Stimulated activated effector memory CD8-positive, alpha-beta T cell treated with anti-CD3 and anti-CD28 coated beads, Interleukin-12 subunit alpha, Interleukin-12 subunit beta, amount 100 ng/mL, for 72 hours (primary cell): ENCODE measurements at places on chromosomes 1 and 21.
A peak's percentile ranks its signal among the peaks of the same experiment; 100 is the strongest.

- DNase-seq = no peak
These were observed 3.2 kb upstream of the SNAPIN start for GRCh38 chr1:153655333-153655732.

DNA sequence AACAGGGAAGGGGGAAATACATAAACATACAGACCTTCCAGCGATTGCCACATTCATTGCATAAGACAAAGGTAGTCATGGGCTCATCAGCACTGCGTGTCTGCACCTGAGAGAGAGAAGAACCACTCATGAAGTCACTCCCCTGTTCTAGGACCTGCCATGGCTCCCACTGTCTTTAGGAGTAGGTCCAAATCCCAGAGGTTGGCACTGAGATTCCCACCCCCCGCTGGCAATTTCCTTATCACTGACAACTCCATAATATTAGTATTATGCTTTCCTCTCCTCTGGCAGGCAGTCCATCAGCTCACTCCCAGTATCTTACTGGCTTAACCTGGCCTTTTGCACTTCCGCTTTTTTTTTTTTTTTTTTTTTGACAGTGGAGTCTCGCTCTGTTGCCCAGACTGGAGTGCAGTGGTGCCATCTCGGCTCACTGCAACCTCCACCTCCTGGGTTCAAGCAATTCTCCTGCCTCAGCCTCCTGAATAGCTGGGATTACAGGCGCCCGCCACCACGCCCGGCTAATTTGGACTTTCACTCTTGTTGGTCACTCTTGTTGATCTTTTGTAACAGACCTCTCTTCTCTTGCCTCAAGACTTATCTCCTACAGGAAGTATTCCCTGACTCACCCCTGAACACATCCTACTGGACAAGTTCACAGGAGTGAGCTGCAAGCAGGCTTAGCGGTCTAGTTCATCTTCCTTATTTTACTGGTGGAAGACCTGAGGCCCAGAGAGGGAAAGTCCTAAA lies 14.8 kb upstream of the ZNF436 start:
- DNase-seq = no peak

DNA sequence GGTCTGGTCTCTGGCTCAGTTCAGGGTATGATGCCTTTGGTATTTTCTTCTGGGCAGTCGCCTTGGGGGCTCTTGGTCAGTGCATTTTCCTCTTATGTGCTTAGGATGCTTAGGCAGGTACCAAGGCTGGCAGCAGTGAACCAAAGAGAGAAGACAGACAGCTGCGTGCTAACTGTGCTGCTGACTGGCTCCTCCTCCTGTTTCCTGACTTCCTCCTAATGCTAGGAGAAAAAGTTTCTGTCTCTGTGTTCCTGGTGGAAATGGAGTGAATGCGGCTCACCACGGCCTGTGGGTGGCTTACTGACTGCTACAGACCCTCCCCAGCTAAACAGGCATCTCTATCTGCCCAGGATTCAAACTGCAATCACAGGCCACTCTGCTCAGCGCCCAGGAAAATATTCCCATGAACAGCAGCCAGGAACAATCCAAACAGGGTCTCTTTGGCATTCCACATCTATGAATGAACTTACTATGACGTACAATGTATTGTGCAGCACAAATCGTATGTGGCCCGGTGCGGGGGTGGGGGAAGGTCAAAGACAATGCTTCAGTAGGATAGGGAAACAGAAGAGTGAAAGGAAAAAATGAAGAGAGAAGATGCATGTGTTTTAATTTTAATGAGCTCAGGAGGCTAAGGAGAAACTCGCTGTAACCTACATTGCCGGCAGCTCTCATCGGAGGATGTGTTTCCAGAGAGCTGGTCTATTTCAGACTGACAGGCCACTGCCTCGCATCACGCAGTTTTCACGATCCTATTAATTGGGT lies 2.8 kb downstream of the ABCG1 start:
- no peak for DNase-seq

GRCh38 chr1:172533513-172534151 lies 682 bp downstream of the SUCO start:
- no peak for DNase-seq

DNA sequence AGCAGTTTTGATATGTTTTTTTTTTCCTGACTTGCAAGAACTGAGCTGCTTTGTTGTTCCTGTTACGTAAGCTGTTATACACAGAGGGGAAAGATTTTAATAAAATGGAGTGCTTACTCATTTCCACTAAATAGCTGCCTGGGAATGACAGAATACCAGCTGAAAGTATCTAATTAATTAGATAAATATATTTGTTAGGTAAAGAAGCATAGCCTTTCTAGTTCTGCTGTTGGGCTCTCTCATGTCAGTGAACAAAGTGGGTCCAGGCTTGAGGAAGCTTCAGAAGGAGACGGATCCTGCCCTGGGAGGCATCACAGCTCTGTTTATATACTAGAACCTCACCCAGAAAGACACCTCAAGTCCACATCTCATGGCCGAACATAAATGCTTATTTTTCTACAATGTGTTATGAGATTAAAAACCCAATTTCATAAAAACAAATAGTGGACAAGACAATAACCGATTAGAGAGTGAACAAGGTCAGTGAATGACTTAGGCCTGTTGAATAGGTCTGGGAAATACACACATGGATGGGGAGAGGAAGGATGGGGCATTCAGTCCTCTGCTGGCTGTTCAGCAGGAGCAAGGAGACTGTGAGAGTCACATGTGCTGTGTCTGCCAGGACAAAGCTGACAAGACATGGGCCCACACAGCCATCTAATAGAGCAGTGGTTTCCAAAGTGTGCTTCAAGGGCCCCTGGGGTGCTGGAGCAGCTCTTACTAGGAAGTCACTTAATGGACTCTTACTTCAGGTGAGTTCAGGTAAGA lies 20.6 kb downstream of the TRAF5 start:
- no peak for DNase-seq

GRCh38 chr1:40868051-40868723 lies 6.0 kb upstream of the CITED4 start:
- DNase-seq = no peak

DNA sequence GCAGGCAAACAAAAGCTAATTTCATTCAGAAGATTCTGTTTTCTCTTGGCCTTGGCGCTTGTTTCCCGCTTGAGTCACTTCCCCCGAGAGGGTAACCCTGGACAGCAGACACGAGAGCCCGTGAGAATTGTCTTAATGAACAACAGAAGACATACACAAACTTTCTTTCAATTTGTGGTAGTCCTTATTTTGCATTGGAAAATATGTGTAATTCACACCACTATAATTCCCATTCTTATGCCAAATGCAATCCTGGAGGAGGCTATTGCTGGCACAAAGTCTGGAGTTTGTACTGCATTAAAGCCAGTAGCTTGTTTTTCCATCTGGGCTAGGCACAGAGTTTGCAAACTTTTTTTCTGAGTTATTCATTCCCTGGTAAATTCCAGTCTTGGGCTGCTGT lies 109.8 kb upstream of the IVNS1ABP start:
- no peak for DNase-seq

GRCh38 chr1:165680303-165680702 lies 18.1 kb downstream of the ALDH9A1 start:
- DNase-seq = no peak

DNA sequence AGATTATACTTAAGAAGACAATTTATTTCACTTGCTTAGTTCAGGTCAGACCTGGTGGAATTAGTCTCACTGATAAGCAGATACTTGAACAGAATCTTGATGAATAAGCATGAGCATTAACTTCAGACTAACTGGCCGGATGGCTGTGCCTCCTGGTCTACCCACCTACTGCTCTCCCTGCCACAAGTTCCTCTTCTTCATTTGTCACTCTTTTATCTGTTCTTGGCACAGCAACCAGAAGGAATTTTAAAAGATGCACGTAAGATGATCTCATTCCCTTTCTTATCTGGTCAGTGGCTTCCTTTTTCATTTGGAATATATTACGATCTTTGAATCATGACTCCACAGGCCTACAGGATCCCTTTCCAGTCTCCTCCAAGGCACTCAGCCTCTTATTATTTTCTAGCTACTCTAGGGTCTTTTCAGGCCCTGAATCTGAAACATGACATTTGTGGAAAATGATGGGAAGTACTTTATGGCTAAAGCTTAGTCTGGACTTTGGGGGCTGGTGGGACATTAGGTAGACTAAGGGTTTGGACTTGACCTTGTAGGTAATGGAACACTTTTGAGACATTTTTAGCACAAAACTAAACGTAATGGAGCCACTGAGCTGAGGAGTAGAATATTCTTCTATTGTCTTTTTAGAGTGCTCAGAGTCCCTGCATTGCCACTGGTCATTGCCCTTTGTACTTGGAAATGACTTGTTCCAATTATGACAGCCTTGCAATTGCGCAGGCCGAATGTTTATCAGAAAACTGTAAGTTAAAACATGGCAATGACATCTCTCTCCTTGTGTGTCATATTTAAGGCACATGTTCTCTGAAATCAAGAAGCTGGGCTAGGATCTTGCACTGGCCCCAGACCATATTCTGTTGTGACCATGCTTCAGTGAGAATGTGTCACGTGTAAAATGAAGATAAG lies 16.0 kb downstream of the ST6GALNAC3 start:
- DNase-seq = no peak

DNA sequence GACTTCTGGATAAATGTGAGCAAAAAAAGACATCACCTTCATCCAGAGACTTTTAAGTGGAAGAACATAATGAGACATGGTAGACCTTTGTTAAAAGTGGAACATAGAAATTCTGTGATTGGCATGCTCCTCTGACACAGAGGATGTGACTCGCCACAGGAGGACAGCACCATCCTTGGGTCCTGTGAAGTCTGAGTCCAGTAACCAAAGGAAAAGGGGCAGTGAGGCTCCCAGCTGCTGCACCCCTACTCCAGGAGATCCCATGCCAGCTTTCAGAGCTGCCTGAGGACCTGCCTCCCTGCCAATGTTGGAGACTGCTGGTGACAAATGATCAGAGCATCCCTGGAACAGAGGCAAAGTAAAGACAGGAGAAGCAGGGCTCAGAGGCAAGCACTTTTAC lies 136.2 kb downstream of the BRINP2 start:
- no peak for DNase-seq

GRCh38 chr1:34290831-34291230 lies 114.1 kb downstream of the C1orf94 start:
- no peak for DNase-seq

DNA sequence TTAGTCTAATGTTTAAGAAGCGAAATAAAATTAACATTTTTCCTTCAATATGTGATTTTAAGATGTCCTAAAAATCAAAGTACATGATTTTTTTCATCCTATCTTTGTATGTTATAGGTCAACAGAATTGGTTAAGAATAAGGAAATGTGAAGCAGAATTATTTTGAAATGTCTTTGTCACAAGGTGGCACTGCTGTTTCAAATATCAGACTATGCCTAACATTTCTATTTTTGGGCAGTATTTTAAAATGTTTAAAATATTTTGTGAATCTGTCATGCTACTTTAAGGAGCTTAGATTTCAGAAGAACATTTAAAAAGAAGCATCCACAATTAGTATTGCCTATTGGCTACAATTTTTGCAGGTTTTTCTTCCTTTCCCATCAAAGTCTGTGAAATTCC lies 38.7 kb downstream of the AMY1C start:
- no peak for DNase-seq

GRCh38 chr1:158102881-158103674 lies 77.6 kb upstream of the CD1D start:
- DNase-seq = no peak

DNA sequence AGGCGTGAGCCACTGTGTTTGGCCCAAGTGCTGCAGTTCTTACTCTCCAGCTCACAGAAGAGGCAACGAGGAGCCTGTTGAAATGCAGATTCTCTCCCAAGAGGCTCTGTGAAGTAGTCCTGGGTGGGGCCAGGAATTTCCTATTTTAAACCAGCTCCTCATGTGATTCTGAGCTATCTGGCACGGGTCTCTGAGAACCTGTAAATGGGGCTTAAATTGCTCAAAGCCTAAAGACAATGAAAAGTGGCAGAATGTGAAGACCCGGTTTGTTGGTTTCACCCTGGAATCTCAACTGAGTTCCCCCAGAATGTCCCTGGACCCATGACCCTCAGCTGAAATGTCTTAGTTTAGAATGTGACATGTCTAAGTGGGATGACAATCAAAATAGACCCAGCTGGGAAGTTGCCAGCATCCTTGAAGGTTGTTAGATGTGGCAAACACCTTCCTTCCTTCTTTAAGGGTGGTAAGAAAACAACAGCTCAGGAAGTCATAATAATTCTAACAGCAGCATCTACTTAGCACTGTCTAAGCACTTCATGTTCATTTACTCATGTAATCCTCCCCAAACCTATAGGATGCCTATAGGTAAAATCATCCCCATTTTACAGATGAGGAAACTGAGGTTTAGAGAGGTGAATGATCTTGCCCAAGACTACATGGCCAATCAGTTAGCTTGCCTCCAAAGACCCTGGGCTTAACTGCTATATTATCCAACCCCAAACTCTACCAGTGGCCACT lies 20.9 kb upstream of the ATP5PO start:
- no peak for DNase-seq

DNA sequence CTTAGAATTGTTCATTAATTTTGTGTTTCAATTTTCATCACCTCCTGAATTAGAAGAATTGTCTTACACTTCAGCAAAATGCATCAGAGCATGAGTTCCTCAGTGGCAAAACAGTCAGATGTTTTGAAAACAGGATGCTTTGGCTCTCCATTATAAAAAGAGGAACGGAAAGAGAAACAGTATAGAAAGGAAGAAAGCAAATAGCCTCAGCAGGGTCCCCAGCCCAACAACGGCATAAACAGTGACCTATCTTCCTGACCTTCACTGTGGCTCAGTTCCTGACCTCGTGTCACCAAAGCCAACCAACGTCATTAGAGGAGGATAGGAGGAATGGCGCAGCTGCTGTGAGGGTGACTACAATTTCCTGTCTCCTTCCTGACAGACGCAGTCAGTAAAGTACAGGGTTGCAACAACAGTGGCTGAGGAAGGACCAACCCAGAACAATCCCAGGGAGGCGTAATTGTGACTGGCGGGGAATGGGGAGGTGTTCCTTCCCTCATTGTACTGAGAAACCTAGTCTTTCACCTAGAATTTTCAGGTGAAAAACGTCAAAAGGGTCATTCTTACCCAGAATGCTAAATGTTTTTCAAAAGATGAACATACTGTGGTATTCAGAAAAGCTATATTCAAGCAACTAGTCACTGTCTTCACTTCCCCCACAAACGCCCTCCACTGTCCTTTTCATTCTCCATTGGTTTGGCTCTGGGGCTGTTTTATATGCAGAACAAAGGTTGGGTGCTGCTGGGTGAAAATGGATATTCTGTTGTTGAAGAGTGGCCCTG lies 197.9 kb upstream of the SGIP1 start:
- DNase-seq = peak; percentile 87

- DNase-seq = no peak
These were observed 4.4 kb upstream of the BATF3 start for GRCh38 chr1:212703991-212704564.

DNA sequence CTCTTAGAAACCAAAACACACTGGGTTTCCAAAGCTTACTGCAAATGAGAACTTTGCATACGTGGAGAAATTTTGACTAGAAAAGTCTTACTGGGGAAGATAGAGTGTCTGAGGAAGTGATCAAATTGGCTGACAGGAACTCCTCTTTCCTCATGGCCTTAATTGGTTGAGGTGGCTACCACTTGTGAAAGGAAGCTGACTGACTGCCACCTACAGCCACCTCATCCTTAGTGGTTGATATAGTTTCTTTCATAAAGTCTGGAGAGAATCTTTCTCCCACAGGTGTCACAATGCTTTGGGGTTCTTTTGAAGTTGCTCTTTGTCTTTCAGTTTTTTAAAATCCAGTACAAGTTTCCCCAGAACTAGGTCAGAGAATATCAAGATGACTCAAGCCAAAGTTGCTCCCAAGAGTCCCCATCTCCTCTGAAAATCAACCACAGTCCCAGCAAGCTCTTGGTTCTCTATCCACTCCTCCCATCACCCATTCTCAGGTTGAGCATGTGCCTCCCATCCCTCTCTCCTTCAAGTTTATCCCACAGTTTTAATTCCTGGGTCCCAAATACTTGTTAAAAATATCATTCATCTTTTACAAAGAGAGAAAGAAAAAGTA lies 43.3 kb downstream of the GPR88 start:
- no peak for DNase-seq

GRCh38 chr1:22884806-22885530 lies 87.7 kb downstream of the LACTBL1 start:
- no peak for DNase-seq
